GF-D8 (cell line): ENCODE measurements at places on chromosomes 1 and 21.

GRCh38 chr1:7460807-7461206 lies 310.3 kb upstream of the VAMP3 start:
- no peak for DNase-seq

DNA sequence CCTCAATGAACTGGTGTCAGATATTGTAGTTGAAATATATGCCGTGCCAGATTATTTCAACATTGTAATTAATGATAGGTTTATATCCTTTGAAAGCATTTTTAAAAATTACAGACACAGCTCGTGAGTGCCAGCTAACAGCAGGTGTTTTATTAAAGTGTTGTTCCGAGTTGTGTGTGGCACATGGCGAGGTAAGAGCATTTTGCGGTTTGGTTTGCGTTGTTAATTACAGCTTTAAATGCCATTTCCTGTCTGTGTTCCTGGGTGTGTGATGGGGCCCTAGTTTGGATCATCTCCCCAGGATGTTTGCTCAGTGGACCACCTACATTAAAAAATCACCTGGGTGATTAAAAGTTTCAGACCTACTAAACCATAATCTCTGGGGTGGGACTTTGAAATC lies 97.4 kb downstream of the PRDM2 start:
- DNase-seq = no peak

GRCh38 chr1:100517515-100517914 lies 20.4 kb upstream of the GPR88 start:
- no peak for DNase-seq

- DNase-seq = no peak
Measured at GRCh38 chr1:229228522-229228921, 42.4 kb upstream of the RAB4A start.

- DNase-seq = no peak
Measured at GRCh38 chr1:192809307-192810252, 741 bp downstream of the RGS2 start.

DNA sequence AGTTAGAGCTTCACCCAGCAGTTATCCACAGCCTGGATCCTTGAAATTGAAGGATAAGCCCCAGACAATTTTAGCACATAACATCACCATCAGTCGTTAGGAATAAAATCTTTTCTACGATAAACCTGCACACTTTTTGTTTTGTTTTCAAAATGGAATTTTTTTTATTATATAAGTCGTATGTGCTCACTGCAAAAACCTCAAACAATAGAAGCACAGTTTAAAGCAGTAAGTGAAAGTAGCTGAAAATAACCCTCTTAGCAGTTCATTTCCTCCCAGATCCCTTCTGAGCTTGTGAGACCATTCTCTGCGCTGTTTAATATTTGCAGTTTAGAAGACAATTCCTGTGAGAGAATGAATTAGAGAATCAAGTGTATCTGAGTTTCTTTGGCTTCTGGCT lies 38.3 kb downstream of the ELK4 start:
- DNase-seq = no peak

DNA sequence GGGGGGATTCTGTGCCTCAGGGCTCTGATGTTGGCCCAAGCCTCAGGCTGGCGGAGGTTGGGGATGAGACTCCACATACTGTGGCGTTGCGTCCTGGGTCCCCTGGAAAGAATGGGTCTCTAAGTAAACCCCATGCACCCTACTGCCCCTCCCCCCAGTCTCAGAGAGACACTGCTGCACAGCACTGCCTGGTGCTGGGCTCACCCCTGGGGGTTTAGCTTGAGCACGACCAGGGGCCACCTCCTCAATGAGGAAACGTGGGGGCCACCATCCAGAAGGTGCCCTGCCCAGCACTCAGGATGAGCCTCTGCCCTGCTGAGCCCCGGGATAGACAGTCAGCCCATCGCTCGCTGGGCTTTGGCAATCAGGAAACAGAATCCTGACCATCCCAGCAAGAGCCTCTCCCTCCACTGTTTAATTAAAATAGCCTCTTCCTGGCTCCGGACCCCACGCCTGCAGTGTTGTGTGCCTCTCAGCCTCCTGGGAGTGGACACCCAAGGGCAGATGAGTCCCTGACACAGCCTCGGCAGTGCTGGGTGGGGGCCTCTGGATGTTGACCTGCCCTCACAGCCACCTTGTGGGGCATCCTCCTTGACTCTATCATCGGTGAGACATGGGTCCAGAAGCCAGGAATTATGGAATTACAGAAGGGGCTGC lies 3.5 kb upstream of the KRTAP10-4 start:
- no peak for DNase-seq

DNA sequence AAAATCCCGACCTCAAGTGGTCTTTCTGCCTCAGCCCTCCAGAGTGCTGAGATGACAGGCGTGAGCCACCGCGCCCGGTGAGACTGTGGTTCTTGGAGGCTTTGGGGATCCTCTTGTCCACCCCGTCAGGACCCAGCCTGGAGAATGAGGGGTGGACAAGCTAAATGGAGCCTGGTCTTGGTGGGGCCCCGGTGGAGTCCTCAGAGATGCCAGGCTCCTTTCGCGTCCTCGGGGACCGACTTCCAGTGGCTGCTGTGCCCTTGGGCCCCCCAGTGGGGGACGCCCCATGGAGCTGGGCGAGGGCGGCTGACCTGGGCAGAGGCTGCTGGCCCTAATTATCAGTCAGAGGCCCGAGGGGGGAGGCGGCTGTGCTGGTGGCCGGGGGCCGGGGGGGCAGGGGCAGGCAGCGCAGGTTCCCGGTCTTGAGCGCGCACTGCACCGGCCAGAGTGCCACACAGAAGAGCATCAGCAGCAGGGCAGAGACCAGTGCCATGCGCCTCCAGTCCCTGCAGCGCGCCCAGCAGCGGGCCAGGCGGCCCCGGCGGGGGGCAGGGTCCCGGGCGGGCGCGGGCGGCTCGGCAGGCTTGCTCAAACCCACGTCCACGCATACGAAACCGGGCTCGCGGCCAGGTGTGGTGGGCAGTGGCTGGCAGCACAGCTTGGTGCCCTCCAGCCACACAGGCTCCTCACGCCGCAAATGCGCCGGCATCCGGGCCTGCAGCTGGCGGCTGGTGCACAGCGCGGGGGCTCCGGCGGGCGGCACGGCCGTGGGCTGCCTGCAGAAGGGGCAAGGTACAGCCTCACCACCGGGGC lies 2.4 kb downstream of the RNF223 start:
- no peak for DNase-seq

DNA sequence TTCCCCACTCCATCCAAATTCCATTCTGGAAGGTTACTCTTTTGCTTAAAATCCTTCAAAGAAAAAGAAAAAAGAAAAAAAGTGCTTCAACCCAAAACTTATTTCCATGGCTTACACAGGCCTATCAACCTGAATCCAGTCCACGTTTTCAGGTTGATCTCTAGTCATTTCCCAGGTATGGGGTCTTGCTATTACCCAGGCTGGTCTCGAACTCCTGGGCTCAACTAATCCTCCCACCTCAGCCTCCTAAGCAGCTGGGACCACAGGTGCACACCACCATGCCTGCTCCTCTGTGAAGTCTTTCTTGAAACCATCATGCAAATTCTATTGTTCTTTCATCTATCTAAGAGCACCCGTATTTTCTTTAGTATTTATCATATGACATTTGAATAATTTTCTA lies 7.6 kb downstream of the RNF19B start:
- DNase-seq = no peak

DNA sequence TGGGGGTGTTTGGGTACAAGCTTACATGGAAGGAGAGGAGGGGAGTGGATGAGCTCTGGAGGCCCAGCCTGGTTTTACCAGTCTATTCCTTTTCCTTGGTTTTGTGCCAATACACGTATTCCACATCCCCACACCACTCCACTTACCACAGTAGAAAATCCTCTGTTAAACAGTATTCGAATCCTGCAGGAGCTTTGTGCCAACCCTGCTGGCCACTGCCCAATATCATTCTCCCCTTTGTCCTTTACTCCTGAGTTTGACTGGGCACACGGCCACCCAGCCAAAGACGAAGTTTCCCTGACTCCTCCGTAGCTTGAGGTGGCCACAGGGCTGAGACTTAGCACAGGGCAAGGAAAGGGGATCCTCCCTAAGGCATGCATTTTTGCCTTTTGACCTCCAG lies 61.6 kb downstream of the TMCO4 start:
- DNase-seq = no peak

DNA sequence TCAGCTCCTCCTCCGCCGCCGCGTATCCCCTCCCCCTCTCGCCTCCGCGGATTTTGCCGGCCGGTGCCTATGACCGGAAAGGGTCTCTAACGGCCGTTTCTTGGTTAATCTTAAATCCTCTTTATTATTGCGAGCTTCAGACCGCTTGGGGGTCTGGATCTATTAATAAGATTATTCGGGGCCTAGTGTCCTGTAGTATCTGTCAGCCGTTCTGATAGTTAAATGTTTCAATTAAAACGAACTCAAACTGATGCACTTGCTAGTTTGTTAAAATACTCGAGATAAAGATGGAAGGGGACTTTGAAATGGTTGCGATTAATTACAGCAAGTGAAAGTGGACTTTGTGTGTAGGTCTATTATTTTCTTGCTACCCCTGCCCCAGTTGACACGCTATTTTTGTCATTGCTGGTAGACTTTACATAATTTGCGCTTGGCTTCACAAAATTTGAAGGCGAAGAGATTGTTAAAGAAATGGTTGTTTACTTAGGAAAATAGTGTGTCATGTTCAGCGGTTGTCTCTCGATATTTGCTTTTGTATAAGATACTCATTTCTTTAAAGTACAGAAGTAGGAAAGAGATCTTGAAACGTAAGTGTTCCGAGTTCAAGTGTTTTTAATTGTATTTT lies 779 bp downstream of the SON start:
- DNase-seq = no peak

DNA sequence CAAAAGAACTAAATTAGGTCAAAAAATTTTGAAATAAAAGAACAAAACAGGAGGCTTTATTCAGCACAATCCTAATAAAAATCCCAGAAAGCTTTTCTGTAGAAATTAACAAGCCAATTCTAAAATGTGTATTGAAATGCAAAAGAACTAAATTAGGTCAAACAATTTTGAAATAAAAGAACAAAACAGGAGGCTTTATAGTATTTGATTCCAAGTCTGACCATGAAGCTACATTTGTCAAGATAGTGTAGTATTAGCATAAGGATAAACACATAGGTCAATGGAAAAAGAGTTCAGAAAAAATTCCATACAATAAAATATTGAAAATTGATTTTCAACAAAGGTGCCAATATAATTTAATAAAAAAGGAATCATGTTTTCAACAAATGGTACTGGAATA lies 10.8 kb downstream of the LRRC40 start:
- no peak for DNase-seq

DNA sequence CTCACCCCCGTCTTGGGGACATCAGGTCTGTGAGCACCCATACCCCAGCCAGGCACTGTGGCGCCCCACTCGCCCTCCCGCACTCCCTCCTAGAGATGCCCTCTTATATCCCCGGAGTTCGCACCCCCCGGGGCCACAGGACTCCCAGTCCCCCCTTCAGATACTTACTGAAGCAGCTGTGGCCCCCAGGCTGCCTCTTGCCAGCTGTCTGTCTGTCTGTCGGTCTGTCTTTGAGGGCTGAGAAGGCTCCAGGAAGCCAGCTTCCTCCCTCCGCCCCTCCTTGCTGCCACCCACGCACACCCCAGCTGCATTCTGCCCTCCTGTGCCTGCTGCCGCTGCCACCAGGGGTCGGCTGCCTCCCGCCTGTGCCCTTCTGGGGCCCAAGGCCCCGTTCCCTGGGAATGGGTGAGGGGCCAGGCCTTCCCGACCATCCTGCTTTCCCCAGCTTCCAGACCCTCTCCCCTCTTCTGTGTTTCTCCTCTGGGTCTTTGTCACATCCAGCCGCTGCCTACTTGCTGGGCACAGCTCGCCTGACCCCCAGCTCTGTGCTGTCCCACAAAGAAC lies at the start of gene PTPN7:
PTPN7 (minus strand) TSS at position 226 of the 564 bp plus-strand sequence. CDS start 1,200 bp downstream, outside the sequence.
- peak; percentile 80 for DNase-seq

DNA sequence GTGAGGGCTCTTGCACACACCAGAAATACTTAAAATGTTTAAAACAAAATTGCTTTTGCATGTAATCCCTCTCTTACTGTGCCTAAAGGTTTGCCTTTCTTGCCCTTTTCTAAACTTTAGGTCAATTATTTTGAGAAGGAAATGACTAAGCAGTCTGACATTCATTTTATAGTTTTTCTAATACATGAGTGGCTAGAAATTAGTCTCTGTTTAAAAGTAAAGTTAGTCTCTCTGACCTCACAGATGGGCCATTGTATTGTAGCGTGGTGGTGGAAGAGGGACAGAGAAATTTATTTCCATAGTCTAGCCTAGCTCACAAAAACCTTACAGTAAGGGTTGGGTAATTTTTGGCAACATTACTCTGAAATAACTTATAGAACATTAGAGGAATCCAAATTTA lies 3.6 kb upstream of the COL11A1 start:
- no peak for DNase-seq

GRCh38 chr1:112472142-112472541 lies 36.6 kb upstream of the WNT2B start:
- no peak for DNase-seq

GRCh38 chr1:15304708-15305467 lies 57.9 kb downstream of the FHAD1 start:
- DNase-seq = no peak

GRCh38 chr1:233641029-233641428 lies 27.1 kb downstream of the KCNK1 start:
- DNase-seq = no peak

DNA sequence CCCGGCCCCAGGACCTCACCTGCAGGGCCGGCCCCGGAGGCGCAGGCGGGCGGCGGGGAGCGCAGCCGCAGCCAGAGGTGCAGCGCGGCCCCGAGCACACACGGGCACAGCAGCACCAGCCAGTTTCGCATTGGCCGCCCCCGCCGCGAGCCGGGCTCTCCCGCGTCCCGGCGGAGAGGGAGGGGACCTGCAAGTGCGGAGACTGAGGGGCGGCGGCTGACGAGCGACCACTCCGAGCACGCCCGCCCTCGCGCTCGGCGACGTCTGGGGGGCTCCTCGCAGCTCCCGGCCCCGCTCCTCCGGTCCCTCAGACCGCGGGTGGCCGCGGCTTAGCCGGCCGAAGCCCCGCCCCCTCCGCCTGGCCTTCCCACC lies at the start of gene B3GALNT2:
B3GALNT2 (minus strand) TSS at position 331 of the 372 bp plus-strand sequence; CDS start at position 131, 200 bp downstream.
- DNase-seq = no peak

- no peak for DNase-seq
Measured at GRCh38 chr1:206705191-206705590, 20.5 kb downstream of the MAPKAPK2 start.

GRCh38 chr1:35883635-35884101 lies 659 bp downstream of the AGO1 start:
- no peak for DNase-seq

DNA sequence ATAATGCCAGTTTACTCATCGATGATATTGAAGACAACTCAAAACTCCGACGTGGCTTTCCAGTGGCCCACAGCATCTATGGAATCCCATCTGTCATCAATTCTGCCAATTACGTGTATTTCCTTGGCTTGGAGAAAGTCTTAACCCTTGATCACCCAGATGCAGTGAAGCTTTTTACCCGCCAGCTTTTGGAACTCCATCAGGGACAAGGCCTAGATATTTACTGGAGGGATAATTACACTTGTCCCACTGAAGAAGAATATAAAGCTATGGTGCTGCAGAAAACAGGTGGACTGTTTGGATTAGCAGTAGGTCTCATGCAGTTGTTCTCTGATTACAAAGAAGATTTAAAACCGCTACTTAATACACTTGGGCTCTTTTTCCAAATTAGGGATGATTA lies 13.7 kb downstream of the GGPS1 start:
- DNase-seq = no peak

DNA sequence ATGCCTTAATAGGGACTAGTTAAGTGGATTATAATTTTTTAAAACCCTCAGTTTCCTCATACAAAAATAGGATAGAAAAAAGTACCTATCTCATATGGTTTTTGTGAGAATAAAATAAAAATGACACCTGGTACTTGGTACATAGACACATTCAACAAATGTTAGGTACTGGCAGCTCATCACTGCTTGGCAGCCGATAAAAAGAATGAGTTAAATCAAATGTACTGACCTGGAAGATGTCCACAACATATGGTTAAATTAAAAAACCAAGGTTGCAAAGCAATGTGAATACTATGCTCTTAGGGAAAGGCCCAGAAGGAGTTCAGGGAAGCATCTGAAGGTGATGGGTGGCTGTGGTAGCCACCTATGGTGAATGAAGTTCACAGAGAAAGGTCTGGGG lies 64.9 kb upstream of the SMYD2 start:
- no peak for DNase-seq
